ENCODE measurements at places on chromosomes 7 and 10.

DNA sequence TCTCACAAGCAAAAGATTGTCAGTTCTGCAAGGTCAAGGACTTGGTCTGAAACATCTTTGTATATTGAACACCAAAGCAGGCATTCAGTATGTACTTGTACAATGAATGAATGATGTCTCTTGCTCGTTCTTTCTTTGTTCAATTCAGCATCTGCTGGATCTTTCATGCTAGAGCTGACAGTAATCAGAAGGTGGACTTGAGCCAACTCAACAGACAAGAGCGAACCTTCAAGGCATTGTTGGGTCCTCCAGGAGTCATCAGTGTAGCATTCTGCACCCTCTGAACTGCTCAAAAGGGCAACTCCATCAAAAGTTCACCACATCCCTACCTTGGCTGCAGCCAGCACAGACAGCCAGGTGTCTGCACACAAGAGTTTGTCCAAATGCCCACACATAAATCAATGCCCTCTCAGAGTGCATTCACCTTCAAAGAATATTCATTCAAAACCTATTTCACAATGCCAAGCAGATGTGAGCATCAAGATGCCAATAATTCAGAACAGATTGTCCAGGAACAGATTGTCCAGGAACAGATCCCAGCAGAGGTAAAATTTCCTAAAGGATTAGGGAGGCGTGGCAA lies 386.7 kb downstream of the CALN1 start:
- DNase-seq: no peak

GRCh38 chr10:15241306-15241705 lies 72.8 kb upstream of the NMT2 start:
- DNase-seq: no peak

- no peak for DNase-seq
Measured at GRCh38 chr10:62380016-62380415, 5.8 kb downstream of the ZNF365 start.

DNA sequence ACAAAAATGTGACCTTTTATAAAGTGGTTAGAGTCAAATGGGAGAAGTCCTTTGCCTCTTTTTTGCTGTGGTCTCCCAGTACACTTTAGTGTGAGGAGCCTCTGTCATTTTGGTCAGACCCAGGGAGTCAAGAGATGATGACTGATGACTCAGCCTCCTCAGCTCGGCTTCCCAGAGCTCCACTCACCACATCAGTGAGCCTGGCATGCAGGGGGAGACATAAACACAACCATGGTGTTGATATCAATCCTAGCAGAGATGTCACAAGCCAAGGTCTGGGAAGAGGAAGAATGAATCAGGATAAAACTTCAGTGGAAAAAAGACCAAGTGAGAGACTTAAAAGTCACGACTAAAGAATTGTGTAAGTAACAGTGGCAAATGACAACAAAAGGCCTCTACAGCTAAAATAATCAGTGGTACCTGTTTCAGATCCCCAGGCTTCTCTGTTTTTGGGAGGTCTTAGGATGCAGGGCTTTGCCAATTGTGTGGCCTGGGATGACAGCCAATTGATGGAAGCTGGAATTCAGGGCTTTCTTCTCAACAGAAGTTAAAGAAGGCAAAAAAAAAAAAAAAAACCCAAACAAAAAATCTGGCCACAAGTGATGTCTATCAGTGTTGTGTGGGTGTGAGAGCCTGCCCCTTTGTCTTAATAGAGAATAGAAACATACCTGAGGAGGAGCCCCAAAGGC lies 50.2 kb downstream of the TFAM start:
- no peak for DNase-seq

DNA sequence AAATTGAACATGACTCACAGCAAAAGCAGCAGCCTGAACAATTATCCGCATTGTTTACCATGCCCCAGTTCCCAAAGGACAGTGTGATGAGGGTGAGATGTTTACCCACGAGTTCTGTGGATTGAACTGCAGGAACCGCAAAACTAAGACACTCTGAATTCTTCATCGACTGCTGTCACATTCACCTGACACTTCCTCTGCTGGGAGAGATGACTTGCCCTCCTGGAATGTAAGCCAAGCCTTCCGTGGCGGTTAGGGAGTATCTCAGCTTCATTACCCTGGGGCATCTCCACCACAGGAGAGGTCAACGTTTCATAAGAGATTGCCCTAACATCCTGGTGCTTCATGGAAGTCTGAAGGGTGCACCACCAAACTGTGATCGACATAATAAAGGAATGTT lies 374.6 kb upstream of the ADARB2 start:
- no peak for DNase-seq

- DNase-seq: no peak
Measured at GRCh38 chr10:718143-718700, 28.8 kb upstream of the DIP2C start.

- DNase-seq: no peak
Measured at GRCh38 chr7:29609162-29610037, 45.8 kb downstream of the PRR15 start.

DNA sequence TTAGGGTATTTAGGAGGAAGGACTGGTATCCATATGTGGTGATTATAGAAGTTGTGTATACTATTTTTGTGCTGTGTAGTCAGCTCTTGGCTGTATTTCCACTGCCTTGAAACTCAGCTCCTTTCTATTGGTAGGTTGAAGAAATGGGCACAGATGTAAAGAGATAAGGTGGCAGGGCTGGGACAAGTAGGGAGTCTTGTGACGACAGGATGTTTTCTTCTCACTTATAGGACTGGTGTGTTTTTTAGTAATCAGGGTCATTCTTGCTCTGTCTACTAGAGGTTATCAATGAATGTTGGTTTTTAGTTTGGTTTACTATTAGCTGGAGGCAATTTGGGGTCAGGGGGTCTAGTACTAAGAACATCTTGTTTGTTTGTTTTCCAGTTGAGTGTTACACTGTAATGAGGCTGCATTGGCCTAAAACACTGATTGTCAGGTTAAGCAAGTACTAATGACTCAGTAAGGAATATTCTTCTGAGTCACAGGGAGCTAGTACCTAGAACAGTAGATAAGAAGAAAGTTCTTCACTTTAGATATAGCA lies 11.8 kb downstream of the UBN2 start:
- no peak for DNase-seq

All from GM10248 (cell line).